ENCODE measurements at places on chromosomes 2 and 18.

DNA sequence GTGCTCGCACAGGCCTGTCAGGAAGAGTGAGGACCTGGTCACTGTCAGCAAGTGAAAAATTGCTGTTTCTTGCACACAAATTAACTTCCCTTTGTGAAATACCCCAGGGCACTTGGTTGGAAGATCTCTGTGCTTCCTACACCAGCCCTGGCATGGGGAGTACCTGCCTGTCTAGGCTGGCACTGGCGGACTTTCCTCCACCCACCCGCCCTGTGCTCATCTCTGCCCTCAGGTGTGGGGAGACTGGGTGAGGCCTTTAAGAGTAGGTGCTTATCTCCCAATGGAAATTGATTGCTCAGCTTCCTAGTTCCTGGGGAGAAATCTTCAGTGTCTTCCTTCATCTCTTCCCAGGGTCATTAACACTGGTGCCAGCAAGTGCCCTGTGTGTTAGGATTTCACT is 42.1 kb downstream of the IMPA2 start:
- no peak for DNase-seq

GRCh38 chr2:236568922-236569572 is 578 bp upstream of the ACKR3 start:
- no peak for DNase-seq

DNA sequence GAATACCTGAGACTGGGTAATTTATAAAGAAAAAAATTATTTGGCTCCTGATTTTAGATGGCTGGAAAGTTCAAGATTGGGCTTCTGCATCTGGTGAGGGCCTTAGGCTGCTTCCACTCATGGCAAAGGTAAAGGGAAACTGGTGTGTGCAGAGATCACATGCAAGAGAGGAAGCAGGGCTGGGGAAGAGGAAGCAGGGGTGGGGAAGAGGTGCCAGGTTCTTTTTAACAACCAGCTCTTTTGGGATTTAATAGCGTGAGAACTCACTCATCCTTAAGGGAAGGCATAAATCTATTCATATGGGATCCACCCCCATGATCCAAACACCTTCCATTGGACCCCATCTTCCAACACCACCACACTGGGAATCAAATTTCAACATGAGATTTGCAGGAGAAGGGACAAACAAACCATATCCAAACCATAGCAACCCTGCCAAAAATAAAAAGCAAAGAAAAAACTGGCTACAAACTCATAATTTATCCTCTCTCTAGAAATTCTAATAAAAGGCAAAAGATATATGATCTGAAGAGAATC is 30.4 kb downstream of the PRKRA start:
- DNase-seq = no peak

- no peak for DNase-seq
Observed at GRCh38 chr2:144836635-144837350, 316.9 kb upstream of the ZEB2 start.
